ENCODE measurements at places on chromosomes 2 and 18.
A peak's percentile ranks its signal among the peaks of the same experiment; 100 is the strongest.

GRCh38 chr2:33051586-33052360, 105.0 kb downstream of the LTBP1 start:
- DNase-seq = peak; percentile 97

DNA sequence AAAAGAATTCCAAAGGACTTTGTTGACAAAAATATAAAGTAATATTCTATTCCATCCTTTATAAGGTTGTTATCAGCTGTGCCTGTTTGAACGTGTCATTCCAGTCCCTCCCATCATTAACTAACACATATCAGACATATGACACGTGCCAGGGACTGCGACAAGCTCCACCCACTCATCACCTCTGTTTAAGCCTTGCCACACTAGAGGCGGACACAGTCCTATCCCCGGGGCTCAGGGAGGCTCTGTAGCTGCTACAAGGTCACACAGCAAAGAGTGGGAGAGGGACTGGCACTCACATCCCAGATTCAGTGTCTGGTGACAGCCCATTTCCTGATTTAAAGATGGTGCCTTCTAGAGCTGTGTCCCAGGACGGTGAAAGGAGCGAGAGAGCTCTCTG, 30.0 kb downstream of the TBC1D8 start:
- no peak for DNase-seq

GRCh38 chr2:54675738-54676137, 47.7 kb upstream of the EML6 start:
- no peak for DNase-seq

DNA sequence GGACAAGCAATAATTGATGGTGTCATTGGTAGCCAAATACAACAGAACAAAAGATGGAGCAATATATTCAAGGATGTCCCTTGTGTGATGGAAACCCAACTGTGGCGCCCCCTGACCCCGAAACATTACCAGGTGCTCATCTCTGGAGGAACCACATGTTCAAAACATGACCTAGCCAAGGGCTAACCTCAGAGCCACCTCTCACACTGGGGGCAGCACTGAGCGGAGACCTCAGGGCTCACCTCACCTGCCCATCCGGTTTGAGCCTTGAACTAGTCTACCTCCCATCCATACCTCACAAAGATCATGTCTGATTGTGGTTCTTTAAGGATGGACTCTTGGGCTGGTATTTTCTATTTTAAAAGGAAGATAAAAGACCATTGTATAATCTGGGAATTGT, 314.4 kb upstream of the CDH7 start:
- DNase-seq = no peak

DNA sequence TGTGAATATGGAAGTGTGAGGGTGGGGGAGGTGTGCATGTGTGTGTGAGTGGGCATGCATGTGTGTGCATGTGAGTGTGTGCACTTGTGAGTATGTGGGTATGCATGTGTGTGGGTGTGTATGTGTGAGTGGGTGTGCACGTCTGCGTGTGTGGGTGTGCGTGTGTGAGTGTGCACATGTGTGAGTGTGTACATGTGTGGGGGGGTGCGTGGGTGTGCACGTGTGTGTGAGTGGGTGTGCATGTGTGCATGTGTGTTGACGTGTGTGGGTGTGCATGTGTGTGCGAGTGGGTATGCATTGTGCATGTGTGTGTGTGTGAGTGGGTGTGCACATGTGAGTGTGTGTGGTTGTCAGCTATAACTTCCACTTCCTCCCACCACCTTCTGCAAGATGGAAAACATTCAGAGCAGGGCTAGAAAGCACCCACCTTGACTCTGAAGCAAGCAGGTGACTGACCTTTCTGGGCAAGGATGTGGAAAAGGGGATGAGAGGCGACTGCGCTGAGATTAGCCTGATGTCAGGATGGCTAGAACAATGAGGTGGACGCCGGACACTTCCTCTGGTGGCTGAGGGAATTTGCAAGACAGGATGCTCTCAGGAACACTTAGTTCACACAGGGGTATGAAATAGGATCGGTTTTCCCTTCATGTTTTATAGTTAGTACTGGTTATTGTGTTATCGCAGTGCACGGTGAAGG, 103.6 kb downstream of the ACKR3 start:
- no peak for DNase-seq

DNA sequence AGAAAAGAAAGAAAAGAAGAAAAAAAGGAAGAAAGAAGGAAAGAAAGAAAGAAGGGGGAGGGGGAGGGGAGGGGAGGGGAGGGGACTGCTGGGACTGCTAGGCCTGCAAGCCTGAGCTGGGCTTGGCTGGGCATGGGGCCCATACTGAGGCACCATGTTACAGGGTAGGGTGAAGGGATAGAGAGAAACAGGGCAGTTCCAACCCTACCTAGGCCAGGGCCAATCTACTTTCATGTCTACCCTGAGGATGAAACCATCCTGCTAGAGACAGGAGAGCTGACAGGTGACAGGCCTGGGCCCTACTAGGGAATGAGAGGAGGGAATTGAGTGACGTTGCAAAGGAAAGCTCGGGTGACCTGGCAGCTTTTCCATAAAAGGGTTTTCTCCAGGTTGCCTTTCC, 41.7 kb downstream of the TEX44 start:
- no peak for DNase-seq

- no peak for DNase-seq
Measured at GRCh38 chr2:120865656-120866055, 130.0 kb downstream of the GLI2 start.

- DNase-seq = no peak
Measured at GRCh38 chr2:22579341-22579740, 805.6 kb upstream of the KLHL29 start.

GRCh38 chr2:211439011-211439410, 882.6 kb downstream of the CPS1 start:
- no peak for DNase-seq

GRCh38 chr2:104385743-104386142, 468.2 kb upstream of the POU3F3 start:
- DNase-seq = no peak

DNA sequence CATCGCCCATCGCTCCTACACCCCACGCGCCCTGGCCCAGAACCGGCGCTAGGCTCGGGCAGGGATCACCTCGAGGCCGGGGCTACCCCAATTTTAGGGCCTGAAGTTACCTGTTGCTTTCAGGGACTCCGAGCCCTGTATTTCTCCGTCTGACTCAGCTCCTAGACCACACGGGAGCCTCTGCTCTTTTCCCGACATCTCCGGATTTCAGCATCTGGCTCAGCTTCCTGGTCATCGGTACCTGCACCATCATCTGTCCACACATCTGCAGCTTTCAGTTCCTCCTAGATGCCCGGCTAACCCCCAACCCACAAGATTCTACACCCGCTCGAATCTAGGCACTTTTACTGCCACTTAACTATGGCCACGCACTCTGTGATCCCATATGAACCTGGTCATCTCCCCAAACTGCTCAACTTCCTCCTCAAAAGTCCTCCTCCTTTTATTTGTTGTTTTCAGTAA, 12.1 kb upstream of the HMSD start:
- DNase-seq = no peak

DNA sequence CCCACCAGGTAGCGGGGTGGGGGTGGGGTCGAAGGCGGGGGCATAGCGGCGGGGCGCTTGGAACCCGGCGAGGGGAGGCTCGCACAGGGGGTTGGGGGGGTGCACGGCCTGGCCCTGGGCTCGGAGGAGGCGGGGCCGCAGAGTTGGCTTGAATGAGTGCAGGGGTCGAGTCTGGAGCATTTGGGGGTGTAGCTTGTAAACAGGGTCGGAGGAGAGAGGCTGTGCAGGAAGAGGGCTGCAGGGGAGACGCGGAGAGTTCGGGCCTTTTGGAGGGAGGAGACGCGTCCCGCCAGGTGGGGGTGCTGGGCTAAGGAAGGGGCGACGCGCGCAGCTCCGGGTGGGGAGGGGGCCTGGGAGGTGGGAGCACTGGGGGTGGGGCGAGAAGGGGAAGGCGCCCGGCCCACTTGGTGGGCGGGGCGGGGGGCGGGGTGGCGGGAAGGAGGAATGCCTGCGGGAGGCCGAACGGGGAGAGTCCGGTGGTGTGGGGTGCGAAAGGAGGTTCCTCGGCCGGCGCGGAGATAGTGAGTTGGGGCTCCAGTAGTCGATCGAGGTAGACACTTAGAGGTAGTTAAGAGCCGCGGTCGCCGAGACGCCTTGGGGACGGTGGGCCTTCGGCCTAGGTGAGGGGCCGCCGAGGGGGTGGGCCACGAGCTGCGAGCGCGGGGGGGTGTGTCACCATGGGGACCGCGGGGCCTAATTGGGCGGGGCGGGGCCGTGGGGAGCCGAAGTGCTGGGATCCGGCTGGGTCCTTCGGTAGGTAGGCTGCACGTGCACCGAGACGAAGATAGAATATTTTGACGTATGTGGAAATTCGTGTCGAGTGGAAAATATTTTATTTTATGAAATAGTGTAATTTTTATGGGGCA, 774 bp downstream of the MSH6 start:
- peak; percentile 64 for DNase-seq

DNA sequence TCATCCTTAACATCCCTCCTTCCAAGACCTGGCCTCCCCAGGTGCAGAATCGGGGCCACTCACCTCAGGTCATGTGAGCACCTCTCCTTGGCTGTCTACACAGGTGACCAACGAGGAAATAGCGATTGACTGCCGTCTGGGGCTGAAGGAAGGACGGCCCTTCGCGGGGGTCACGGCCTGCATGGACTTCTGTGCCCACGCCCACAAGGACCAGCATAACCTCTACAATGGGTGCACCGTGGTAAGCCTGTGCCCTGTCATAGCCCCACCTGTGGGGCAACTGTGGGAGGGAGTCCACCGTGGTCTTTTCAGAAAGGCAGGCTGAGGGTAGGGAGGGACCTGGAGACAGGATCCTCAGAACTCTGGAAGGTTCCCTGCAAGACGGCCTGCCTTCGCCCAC, 54.3 kb downstream of the BOLA3 start:
- DNase-seq = no peak

GRCh38 chr2:39902103-39902502, 123.0 kb upstream of the THUMPD2 start:
- DNase-seq = peak; percentile 83

- no peak for DNase-seq
Measured at GRCh38 chr2:167471332-167471731, 583.1 kb downstream of the XIRP2 start.

GRCh38 chr2:112767693-112768330, 3.4 kb upstream of the CKAP2L start:
- peak; percentile 16 for DNase-seq

DNA sequence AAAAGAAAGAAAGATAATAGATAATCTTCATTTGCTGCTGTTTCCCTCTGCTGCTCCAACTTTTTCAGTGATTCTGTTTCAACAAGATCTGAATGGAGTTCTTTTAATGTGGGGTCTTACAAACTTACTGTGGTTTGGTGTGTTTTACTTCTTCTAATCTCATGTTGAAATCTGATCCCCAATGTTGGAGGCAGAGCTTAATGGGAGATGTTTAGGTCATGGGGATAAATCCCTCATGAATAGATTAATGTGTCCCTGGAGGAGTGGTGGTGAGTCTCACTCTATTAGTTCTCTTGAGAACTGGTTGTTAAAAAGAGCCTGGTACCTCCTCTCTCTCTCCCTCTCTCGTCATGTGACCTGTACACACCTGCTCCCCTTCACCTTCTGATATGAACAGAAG, 442.4 kb downstream of the EPHA4 start:
- no peak for DNase-seq
